ENCODE measurements at places on chromosomes 5 and 9.

- DNase-seq, result no peak
Observed at GRCh38 chr5:61177716-61178115, 15.4 kb upstream of the SMIM15 start.

- DNase-seq, result no peak
Observed at GRCh38 chr9:128257086-128257825, 18.6 kb downstream of the GOLGA2 start.

DNA sequence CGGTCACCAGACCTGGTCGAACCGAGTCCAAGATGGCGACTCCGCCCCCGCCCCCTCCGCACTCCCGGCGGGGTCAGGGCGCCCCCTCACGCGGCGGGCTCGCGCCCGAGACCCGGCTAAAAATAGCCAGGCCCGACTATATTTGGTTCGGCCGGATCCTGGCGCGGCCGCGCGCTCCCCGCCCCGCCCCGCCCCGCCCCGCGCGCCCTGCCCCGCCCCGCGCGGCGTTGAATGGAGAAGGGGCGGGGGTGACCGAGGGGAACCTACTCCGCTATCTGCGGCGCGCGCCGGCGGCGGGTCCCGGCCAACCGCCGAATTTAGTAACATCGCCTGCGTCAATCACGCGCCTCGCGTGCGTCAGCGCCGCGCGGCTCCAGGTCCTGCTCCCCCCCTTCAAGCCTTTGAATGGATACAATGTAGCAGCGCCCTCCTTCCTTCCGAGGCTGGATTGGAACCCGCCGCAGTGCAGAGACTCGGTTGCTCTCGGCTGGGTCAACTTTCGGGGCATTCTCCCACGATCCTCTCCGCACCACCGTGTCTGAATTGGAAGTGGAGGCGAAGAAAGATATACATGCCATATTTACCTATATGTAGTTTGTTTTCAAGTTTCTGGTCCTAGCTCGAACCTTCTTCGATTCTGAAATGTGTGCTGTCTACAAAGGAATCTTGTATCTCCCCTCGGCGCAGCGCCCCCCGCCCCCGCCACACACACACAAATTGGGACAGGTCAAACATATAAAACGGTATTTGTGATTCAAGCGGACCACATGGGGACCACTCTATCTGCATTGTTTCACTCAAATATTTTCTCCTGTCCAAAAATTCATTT, 1.6 kb upstream of the NR4A3 start:
- DNase-seq, result peak; percentile 98

- DNase-seq, result no peak
Observed at GRCh38 chr5:137580030-137580429, 80.9 kb upstream of the SPOCK1 start.

DNA sequence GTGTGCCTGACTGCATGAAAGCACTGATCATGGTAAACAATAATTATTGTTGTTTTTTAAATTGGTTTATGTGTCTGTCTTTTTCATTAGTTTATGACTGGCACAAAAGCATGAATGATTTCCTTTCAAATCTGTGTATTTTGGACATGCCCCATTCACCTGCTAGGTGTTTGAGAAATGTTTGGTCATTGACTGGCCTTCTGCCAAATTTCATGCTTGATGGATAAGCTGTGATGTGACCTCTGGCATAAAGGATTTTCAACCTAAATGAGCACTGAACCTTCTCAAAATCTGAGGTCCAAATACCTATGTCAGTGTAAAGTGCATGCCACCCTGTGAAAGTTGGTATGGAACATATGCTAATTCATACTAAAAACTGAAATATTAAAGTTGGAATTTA, 204.5 kb downstream of the BRINP1 start:
- no peak for DNase-seq

- DNase-seq, result no peak
Observed at GRCh38 chr9:83066771-83067170, 3.8 kb upstream of the RASEF start.

DNA sequence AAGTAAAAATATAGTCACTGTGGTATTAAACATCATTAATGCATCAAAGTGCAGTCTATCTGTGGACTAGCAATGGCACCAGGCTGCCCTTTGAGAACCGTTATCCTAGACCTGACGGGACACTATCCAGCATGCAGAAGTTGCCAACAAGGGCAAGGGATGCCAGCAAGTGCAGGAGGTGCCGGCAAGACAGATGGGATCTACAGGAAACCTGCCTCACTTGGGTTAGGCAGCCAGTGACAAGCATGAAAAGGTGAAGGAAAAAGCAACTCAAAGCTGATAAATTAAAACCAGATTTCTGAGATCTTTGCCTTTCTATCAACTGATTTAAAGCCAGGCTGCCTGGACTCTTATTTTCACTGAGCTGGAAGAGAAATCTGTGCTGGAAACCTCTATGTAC, 315.2 kb upstream of the PDE4D start:
- no peak for DNase-seq
